ENCODE measurements at places on chromosomes 5 and 9. TPM values are rescaled to one million over a fixed set of nuclear protein-coding genes. Genes with fewer than 3 reads are reported as not detected.

DNA sequence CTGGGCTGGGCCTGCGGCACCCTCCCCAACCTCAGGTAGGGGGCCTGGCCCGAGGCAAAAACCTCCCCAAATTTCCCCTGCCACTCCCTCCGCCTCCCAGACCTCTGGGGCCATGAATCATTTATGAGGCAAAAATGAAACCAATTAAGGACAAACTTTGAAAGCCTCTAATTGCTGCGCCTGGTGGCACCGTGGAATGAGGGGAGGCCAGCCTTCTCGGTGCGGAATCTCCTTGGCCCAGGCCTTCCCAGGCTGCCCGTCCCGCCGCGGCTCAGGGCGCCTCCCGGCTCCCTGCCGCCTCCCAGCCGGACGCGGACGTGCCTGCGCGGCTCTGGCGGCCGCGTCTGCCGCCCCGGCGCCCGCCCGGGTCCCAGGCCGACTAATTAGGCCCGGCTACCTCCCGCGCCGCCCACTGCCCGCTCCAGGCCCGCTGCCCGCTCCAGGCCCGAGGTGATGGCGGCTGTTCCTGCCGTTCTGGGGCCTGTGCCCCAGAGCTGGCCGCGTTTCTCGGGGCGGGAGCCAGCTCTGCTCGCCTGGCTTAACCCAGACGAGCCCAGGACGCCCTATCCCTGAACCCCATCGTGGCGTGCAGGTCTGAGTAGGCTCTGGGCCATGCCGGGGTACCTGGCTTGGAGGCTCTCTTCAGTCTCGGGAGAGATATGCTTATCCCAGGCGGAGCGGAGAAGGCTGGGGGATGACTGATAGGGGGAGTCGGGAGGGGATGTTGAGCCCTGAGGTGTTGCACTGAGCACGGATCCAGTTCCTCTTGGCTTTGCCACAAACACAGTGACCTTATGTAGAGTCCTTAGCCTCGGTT lies 20.1 kb downstream of the CXXC5 start:
- DNase-seq, result no peak

The LHFPL2 gene
- 46.8 TPM for polyA plus RNA-seq

GRCh38 chr5:137164961-137165360 lies 334.2 kb downstream of the SPOCK1 start:
- no peak for DNase-seq

DNA sequence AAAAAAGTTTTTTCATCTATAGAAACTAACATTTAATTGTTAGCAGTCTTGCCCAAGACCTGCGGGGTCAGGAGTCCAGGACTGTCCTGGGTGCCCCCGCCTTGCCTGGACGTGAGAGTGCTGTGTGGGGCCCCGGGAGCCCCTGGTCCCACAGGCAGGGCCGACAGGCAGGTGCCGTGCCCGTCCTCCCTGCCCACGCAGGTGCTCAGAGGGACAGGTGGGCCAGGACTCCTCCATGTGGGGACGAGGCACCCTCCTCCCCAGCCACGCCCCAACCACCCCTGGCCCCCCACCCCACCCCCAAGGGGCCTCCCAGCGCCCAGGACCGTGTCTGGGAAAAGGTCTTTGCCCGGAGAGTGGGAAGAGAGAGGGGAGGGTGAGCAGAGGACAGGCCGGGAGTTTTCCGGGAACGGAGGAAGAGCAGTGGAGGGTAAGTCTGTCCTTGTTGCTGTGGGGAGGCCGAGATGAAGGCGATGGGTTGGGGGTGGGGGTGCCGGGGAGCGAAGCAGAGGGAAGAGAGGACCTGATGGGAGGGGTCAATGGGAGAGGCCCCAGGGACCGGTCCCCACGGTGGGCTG lies 2.7 kb upstream of the LCN12 start:
- DNase-seq, result no peak

The MYMK gene
- polyA plus RNA-seq, result not detected

DNA sequence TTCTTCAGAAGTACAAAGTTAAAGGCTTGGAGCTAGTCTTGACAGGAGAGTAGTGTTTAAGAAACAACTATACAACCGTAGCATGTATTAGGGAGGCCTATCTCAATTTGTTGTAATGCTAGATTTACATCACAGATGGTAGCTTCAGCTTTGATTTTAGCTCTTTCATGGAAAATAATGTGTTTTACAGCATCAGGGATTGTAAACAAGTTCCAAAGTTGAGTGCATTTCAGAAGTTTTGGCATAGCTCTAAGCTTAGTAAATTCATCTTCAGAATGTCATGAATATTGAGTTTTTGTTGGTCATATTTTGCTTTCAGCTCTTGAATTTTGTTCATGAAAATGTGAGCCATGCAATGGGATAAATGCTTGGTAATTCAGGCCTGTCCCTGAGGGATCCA lies 30.7 kb downstream of the SLC44A1 start:
- DNase-seq, result no peak

The GABRP gene
- 0.86 TPM for polyA plus RNA-seq

The SH3PXD2B gene
- 33.6 TPM for polyA plus RNA-seq

The PPP2CA gene
- polyA plus RNA-seq, result 238 TPM

GRCh38 chr5:150595466-150596031 lies 44.9 kb upstream of the SYNPO start:
- no peak for DNase-seq

DNA sequence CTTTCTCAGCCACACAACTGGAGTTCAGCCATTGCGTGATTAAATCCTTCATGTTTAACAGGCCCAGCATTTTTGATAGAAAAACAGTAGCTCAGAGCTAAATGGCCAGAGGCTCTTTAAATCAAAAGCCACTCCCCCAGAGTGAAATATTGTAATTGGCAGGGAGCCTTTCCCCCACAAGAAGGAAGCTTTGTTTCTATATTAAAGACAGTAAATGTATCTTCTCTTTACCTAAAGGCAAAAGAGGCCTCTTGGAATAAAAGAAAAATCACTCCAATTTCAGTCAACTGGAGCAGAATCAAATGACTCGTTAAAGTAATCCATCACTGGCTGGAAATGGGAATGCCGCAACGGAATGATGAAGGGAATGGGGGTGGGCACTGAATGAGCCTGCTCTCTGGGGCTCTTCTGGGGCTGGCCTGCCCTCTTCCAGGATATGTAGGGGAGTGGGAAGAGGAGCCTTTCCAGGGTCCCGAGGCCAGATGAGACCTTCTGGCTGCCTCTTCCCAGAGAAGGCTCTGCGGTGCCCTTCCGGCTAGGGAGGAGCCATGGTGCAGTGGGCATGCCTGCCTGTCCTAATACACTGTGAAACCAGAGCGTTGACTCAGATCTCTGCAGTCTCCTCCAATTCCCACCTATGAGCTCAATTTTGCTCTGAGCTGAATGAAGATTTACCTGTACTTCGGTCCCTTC lies 45.2 kb downstream of the ANKDD1B start:
- DNase-seq, result no peak

The PTGR1 gene
- polyA plus RNA-seq, result 199 TPM

DNA sequence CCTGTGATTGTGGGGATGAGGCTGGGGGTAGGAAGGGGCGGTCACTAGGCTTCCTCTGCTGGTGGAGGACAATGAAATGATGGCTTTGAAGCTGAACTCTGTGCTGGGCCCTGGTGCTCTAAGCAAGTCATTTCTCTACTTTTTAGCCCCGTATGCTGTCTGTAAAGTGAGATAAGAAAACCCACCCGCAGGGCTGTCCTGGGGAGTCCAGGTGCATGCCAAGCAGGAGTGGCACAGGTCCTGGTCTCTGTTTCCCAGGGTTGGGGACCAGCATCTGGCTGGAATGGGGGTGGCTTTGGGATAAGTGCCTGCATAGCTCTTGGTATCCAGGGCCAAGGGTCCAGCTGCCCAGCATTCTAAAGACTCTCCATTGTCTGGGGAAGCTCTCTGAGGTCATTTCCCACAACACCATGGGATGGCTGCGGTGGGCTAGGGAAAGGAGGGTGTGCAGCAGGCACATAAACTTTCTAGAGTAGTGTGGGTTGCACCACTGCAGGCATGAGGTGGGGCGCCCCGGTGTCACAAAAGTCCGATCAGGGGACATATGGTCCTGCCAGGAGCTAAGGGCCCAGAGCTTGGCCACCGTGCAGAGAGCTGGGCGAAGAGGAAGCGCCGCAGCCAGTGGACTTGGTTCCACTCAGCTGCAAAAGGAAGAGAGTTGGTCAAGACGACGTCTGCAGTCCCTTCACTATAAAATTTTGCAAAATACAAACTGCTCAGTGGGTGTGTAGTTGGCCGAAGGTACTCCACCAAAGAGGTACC lies 25.6 kb upstream of the GTF3C5 start:
- no peak for DNase-seq

DNA sequence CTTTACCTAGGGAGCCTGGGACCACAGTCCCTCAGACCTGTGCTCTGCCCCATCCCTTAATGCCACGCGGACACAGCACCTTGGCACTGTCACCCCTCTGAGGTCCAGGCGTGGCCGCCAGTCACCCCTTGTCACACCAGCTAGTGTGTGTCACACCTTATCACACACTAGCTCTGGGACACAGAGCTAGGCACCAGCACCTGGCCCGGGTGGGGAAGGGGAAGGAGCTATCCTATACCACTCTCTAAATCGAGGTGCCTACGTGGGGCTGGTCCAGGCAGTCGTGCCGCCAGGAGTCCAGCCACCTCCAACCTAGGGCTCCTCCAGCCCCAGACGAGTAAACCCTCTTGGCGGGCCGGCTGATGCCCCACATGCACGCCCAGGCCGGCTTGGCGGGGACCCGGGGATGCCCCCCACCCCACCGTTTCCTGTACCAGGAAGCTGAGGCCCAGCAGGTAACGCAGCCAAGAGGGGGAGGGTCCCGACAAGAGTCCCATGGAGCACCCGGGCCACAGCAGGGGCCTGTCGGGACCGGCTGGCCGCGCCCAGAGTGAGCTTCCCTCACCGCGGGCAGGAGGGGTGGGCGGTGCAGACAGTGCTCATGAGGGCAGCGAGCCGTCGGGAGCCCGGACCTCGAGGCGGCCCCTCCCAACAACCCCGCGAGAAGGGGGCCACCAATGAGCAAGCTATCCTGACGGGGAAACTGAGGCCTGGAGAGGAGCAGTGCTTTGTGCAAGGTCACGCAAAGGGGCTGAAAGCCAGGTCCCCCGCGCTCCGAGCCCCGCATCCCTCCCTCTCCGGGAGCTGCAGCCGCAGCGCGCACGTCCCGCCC lies 550 bp downstream of the CORO2A start:
- no peak for DNase-seq

GRCh38 chr5:160702311-160702803 lies 149.7 kb downstream of the ATP10B start:
- DNase-seq, result no peak

GRCh38 chr9:72129271-72130156 lies 19.7 kb upstream of the GDA start:
- DNase-seq, result no peak

GRCh38 chr9:125881042-125881441 lies 133.9 kb downstream of the PBX3 start:
- DNase-seq, result no peak

DNA sequence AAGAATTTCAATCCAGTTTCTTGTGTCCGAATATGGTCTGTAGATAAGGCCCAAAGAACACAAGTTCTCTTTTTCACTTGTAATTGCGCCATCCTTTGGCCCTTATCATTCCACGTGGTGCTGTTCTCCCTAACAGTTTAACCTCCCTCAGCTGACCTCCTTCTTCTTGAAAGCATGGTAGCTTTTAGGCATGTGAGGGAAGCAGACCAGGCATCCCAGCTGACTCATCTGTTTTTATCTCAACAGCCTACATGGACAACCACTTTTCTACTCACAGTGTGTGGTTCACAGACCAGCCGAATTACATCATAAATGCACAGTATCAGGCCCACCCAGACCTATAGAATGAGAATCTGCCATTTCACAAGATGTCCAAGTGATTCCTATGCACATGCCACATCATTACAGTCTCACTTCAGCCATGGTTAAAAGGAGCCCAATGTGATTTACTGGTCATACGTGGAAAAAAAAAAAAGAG lies 26.9 kb upstream of the PLIN2 start:
- DNase-seq, result no peak

The LCN9 gene
- polyA plus RNA-seq, result not detected

- DNase-seq, result no peak
These were observed 383.3 kb downstream of the YTHDC2 start for GRCh38 chr5:113896789-113897188.

The FOXD4L4 gene
- polyA plus RNA-seq, result not detected

DNA sequence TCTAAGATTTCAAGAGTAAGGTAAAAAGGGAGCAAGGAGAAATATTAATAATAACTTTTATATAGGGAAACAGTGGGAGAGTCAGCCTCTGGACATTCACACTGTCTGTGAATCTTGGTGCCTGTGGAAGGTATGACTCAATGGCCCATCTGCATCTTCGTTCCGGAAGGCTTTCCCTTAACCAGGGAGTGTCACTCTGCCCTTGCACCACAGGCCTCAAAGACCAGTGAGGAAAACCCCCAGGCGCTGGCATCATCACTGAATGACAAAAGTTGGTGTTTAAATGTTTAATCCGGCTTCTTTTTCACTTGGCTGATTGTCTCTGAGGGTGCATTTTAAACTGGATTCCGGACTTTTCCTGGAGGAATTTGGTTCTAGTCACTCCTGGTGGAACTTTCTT lies 522.4 kb upstream of the TLE4 start:
- no peak for DNase-seq

GRCh38 chr5:43627028-43627427 lies 24.0 kb downstream of the NNT start:
- DNase-seq, result no peak

DNA sequence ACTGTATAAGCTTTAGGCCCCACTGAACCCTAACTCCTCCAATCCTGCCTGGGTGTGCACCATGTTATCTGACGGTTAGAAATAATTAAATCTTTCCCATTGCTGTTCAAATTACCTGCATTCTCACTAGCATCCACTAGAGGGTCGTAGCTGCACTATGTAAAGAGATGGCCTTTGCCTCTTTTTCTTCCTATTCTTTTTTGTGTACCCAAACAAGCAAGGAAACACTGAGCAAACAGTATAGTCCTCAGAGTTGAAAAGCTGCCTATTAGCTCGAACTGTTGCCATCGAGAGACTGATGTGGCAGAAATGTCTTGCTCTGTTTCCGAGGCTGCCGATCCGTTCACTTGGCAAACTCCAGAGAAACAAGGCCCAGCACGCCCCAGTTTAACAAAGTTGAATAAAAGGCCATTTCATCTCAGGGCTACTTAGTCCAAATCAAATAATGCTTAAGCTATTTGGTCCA lies 163.8 kb upstream of the TRPM3 start:
- peak; percentile 31 for DNase-seq

GRCh38 chr5:141560725-141561483 lies 57.9 kb downstream of the DIAPH1 start:
- DNase-seq, result peak; percentile 90

Measured in right renal cortex interstitium (tissue), 3 donors.